ENCODE measurements at places on chromosomes 12 and 14.

DNA sequence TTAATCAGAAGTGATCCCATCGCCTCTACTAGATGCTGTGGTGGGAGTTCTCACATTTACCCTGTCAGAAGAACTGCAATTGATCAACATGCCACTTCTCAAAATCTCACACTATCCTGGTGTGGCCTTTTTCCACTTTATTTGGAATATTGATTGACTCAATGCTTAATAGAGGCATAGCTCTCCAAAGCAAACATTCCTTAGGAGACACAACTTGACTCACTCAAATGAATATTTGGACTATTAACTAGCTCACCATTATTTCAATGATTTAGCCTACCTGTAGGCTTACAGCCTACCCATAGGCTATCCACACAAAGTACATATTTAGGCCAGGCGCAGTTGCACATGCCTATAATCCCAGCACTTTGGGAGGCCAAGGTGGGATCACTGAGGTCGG, 186.5 kb downstream of the KLHL28 start:
- no peak for DNase-seq

GRCh38 chr12:12333407-12334366, 16.4 kb downstream of the MANSC1 start:
- peak; percentile 100 for DNase-seq

DNA sequence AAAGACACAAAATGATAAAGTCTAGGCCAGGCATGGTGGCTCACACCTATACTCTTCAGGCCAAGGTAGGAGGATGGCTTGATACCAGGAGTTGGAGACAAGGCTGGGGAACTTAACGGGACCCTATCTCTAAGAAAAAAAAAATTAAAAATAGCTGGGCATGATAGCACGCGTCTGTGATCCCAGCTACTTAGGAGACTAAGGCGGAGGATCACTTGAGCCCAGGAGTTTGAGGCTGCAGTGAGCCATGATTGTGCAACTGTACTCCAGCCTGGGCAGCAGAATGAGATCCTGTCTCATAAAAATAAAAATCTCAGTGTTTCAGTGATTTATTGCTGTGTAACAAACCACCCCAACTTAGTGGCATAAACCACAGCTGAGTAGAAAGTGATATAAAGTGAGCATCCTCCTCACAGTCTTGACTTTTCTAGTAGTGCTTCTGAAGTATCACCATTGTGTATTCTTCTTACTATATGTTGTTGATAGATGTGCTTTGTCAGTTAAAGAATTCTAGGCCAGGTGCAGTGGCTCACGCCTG, 10.6 kb upstream of the ATF1 start:
- no peak for DNase-seq

GRCh38 chr14:35050652-35051051, 4.6 kb downstream of the FAM177A1 start:
- peak; percentile 24 for DNase-seq

DNA sequence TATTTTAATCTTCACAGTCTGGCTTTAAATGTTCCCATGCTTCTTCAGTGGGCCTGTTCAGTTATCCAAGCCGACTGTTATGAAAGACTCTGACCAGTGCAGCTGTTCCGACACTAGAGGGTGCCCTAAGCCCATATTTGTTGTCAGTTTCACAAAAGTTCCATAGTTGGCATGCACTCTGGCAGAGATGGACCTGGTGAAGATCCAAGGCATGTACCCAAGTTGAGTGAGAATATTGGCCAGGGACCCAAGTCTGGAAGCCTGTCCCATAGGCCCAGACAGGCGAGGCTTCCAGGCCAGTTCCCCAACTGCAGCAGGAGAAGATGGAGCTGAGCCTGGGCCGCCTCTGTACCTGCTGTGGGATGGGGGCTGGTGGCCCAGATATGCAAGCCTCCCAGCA, 27.4 kb upstream of the GUCY2C start:
- DNase-seq, result peak; percentile 85

DNA sequence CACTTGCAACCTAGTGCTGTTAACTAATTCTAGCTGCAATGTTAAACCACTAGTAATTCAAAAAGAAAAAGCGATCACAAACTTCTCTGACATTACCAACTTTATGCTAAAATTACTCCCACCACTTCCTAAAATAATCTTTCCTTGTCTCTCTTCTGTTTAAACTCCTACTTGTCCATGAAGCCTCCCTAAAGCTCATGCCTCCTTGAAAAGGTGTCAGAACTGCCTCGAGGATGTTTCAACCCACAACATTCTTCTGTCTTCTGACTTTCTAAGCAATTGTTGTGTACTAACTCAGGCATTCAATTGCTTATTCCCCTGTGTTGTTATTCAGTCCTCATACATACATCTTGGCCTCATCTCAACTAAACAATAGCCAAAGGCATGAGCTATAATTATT, 5.9 kb downstream of the GNPTAB start:
- DNase-seq, result no peak

GRCh38 chr14:92310776-92311375, 12.1 kb upstream of the SLC24A4 start:
- peak; percentile 46 for DNase-seq

DNA sequence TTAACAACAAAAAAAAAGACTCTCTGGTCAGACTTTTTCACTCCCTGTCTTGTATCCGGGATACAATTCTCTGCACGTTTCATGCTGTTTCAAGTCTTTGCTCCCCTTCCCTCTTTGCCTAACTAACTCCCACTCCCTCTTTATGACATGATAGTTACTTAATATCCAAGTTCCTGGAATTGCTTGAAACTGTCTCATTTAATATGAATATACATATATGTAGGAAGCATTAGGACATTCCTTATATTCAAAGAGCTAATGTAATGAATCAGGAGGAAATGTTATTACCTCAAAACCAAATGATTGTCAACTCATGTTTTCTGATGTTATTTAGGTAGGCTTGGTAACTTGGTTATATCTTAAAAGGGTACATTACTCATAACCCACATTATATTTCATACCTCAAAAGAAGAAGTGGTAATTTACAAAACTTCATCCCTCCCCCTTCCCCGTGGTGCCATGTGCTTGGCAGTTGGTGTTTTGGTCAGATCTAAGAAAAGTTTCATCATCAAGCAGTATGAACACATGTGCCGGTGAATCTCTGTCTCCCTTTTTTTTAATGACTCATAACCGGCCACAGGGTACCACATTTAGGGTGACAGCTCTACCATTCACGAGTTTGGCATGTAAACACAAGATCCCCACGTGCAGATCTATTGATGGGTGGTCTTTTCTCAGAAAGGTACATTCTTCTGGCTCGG, 56.5 kb downstream of the HCAR2 start:
- no peak for DNase-seq

DNA sequence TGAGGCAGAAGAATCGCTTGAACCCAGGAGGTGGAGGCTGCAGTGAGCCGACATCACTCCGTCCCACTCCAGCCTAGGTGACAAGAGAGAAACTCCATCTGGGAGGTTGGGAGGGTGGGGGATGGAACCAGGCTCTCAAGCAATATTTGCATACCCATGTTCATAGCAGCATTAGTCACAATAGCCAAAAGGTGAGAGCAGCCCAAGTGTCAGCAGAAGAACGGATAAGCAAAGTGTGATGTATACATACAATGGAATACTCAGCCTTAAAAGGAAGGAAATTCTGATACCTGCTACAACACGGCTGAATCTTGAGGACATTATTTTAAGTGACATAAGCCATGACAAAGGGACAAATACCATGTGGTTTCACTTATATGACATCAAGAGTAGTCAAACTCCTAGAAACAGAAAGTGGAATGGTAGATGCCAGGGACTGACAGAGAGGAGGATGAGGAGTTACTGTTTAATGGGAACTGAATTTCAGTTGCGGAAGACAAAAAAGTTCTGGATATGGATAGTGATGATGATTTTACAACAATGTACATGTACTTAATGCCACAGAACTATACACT, 11.6 kb downstream of the DAD1 start:
- peak; percentile 5 for DNase-seq

DNA sequence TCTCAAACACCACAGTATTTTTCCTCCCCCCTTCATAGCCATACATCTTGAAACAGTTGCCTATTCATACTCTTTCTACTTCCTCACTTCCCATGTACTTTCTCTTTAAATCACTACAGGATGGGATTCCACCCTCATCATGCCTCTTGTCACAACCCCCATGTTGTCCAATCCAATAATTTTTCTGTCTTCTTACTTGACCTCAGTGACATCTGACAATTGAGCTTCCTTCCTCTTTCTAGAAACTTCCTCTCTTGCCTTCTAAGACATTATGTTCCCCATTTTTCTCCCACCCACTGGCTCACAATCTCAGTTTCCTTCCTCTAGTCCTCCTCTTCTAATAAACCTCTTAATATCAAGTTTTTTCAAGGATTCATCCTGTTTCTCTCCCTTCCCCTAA, 5.3 kb downstream of the C2CD5 start:
- DNase-seq, result no peak

- DNase-seq, result peak; percentile 95
These were observed 17.1 kb downstream of the POMT2 start for GRCh38 chr14:77303417-77304156.

- DNase-seq, result peak; percentile 54
These were observed 24.0 kb downstream of the FAM222A start for GRCh38 chr12:109737631-109738030.

DNA sequence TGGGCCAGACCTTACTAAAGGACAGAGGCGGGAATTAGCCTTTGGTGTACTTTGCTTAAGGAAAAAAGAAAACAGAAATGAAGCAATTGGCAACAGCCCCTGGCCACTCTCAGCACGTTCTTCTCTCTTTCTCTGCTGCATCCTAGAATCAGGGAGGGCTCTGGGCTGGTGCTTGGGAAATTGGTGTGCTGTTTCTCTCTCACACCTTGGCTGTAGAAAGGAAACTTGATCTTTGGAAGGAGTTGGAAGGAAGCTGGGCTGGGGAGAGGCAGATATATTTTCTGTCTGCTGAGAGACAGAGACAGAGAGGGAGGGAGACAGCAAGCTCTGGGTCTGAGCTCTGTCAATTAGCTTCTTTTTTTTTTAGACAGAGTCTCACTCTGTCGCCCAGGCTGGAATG, 27.4 kb downstream of the NOS1 start:
- no peak for DNase-seq

GRCh38 chr14:64025479-64025878, 172.7 kb downstream of the SYNE2 start:
- DNase-seq, result no peak

- DNase-seq, result no peak
These were observed 10.9 kb upstream of the KRT2 start for GRCh38 chr12:52662918-52663229.

GRCh38 chr12:88469154-88469553, 111.1 kb downstream of the KITLG start:
- no peak for DNase-seq

DNA sequence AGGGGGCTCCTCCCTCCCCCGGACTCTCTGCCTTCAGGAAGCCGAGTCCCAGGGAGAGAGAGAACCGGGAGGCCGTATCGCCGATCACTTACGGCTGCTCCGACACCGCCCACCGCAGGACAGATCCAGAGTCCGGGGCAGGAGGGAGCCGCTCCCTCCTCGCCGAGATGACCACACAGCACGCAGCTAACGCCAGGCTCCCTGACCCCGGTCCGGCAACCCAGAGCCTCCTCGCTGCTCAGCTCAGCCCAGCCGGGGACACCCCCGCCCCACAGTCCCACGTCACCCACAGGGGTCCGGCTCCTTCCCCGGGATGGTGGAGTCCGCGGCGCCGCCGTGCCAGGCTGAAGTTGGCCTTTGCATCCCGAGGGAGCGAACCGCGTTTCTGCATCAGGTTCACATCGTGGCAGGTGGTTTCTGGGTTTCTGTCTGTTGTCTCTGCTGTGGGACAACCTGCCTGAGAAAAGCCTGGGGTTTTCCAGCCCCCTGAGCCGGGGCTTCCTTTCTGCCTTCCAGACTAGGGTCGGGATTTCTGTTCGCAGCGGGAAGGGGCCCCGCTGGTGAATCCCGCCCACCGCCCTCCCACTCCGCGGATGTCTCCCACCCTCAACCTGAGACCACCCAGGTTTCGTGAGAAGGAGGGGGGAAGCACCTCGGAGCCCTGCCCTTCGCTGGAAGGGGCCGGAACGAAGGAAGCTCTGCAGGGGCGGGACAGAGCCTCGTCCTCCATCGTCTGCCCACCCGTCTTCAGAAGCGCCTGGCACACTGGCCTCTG, 61.2 kb downstream of the NOC4L start:
- no peak for DNase-seq

- peak; percentile 93 for DNase-seq
These were observed at the start of gene THTPA for GRCh38 chr14:23555882-23556699. THTPA (plus strand) TSS chr14:23556271; CDS start chr14:23556758, 487 bp downstream.

GRCh38 chr12:108043750-108044533, 85.1 kb upstream of the WSCD2 start:
- no peak for DNase-seq

- DNase-seq, result no peak
These were observed 78.2 kb downstream of the HMGA2 start for GRCh38 chr12:65902500-65902899.

DNA sequence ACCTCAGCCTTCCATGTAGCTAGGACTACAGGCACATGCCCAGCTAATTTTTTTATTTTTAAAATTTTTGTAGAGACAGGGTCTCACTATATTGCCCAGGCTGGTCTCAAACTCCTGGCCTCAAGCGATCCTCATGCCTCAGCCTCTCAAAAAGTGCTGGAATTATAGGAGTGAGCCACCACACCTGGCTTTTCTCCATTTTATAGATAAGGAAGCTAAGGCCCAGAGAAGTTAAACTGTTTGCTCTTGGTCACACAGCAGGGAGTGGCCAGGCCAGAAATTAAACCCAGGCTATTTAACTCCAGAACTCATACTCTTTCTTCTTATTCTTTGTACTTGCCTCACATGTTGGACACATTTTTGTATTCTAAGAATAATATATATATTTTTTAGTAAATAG, 16.5 kb downstream of the UBE3B start:
- DNase-seq, result no peak

DNA sequence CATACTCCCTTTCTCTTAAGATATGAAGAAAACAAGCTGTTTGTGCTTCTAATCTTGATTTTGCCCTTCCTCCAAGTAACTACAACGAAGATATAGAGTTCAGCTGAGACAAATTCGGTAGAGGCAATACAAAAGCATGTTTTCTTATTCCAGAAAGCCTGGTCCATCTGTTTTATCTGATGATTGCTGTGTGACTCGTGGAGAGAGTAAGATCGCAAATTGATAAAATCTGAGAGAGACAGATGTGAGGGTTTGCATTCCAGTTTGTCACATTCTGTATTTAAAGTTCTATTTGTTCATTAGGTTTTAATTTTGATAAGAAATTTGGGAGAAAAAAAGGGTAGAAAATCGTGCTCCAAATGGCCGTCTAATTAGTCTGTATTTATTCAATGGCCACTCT, 192.1 kb downstream of the CPNE8 start:
- DNase-seq, result no peak

DNA sequence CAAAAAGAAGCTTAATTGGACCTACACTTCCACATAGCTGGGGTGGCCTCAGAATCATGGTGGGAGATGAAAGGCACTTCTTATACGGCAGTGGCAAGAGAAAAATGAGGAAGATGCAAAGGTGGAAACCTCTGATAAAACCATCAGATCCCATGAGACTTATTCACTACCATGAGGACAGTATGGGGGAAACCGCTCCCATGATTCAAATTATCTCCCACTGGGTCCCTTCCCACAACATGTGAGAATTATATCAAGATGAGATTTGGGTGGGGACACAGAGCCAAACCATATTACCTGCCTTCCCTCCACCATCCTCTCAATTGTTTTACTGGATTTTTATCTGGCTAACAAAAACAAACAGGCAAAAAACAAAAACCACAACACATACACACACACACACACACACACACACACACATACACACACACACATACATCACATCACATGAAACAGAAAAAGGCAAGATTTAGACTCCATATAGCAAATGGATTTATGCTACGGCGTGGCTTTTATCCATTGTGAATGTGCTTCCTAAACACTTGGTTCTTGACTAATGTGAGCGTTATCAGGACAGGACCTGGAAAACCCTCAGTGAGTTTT, 66.7 kb downstream of the ZFP36L1 start:
- no peak for DNase-seq

GRCh38 chr12:6030081-6030480, 85.0 kb upstream of the ANO2 start:
- DNase-seq, result no peak

All from DMS53 (cell line).